Tongue (tissue), 3 donors: ENCODE measurements at places on chromosomes 7 and 10. TPM values are rescaled to one million over a fixed set of nuclear protein-coding genes. Genes with fewer than 3 reads are reported as not detected.

DNA sequence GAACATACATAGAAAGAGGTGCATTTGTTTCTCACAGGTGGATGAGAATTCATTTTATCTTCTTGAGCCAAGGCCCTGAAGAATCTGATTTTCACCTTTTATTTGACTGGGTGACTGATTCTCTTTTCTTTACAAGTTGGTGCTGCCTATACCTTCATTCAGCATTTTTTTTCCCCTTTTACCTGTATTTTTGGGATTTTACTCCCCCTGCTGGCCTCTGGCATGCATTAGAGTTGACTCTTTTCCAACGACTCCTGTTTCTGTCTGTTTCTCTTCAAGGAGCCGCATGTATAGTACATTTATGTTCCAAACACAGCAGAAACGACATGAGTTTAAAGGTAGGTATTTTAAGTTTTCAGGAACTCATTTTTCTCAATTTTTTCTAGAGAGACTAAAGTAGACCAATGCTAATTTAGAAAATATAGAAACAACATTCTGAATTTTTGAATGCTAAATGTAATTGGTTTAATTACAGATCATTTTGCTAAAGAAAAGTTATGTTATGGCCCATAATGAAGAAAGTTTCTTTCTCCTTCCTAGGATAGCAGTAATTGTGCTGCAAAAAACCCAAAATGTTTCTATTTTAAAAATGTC is 149.8 kb upstream of the HDAC9 start:
- DNase-seq: peak; percentile 84

DNA sequence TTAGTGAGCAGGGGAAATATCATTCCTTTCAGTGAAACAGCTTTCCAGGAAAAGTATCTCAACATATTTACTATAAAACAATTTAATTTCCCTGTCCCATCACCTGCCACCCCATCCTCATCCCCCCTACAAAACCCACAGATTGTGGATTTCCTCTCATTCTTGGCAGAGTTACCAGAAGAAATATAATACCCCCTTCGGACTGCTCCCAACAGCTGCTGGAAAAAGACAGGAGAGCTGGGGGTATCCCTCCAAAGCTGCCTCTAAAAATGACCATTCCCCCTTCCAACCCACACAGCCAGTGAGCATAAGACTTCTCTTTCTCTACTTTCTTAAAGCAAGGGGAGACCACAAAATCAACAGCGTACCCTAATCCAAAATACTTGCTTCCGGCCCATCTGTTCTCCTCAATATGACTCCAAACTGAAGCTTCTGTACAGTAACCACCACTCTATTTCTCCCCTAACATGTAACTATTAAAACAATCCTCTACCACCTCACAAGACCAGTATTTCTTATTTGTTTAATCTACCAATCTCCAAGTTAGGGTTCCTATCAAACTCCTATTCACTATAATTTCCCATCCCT is 7.8 kb downstream of the FBXW4 start:
- DNase-seq: peak; percentile 89

PAOX gene
- 8.0 TPM for total RNA-seq

DNA sequence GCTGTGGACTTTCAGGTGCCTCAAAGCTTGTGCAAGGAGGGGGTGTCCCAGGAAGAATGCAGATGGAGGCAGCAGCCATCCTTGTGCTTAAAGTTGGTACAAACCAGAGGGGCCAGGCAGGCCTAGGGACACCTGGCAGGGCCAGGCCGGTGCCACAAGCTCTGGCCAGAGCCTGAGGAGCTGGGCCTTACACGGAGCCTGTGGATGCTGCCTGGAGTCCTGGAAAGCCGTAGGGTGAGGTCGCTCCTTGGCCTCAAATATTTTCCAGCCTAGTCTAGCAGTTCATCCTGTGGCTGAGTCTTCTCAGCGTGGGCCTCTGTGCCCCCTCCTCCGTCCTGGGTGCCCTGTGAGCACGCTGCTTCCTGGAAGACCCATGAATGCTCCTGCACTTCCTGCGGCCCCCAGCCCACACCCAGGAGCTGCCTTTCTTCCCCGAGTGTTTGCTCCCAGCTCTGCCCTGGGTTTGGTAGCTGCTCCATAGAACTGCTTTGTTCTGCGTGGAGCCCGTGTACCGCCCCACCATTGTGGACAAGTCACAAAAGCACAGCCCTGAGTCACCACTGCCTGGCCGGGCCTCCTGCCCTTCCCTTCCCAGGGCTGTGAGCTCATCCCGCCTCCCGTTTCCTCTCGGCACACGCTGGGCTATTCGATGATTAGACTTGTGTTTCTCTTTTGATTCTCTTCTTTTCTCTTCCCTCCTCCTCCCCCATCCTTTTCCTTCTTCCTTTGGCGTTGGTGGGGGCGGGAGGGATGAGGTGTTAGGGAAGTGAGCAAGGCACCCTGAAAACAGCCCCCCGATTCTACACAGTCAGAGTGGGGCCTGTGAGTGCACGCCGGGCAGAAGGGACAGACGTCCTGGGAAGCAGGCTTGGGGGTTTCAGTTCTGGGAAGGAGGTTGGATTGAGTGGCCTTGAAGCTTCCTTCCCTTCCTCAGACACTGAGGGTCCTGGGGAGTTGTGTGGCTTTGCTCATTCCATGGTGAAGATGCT is 73.2 kb upstream of the SHH start:
- peak; percentile 13 for DNase-seq

DNA sequence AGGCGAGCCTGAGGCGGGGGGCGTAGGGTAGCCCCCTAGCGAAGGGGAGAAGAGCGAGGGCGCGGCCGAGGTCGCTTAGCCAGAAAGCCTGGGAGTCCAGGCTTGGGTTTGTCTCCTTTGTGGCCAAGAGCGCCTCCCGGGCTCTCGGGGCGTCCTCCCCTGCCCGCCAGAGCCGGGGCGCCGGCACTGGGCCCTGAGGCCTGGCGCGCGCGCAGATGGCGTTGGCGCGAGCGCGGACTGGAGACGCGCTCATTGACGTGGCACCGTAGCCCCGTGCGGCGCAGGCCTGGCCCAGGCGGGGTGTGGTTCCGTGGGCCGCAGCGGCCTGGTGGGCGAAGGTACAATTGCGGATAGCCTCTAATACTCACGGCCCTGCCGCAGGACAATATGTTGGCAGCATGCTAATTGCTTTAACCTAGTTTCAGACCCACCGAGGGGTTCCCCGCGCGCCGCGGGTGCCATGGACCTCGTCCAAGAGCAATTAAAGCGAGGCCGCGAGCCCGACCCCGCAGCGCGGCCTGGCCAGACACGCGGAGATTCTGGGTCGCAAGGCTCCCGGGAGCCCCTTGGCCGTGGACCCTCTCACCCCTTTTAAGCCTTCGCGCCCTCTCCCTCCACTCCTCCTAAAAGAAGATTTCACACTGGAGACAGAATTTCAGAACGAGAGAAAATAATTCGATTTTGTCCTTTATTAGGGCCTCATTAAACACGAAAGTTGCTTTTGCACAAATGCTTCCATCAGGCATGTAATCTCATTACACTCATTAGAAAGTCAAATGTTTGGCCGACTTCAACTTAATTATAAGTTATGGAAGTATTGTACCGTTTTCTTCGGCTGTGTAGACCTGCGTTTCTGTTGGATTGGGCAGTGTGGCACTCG is 3.1 kb downstream of the PTF1A start:
- DNase-seq: no peak

DNA sequence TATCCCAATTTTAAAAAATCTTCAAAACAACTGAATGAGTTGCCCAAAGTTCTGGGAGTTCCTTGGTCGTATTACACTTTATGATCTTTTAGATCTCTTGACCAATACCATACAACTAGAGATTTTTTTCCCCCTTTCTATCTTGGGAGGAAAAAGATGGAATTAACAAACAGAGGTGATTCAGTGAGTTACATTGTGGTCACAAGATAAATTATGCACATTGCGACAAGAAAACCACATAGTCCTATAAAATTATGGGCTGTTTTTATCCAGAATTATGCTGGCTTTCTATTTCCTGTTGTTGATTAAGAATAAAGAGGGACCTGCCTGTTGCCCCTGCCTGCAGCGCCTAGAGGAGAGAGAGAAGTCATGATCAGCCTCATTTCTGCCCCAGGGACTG is 8.2 kb upstream of the SGPL1 start:
- DNase-seq: no peak

DLX5 gene
- total RNA-seq: 0.62 TPM

- DNase-seq: no peak
These were observed 1027.8 kb upstream of the PHF14 start for GRCh38 chr7:9945857-9946256.
